ENCODE measurements at places on chromosomes 2 and 18.
A peak's percentile ranks its signal among the peaks of the same experiment; 100 is the strongest.

DNA sequence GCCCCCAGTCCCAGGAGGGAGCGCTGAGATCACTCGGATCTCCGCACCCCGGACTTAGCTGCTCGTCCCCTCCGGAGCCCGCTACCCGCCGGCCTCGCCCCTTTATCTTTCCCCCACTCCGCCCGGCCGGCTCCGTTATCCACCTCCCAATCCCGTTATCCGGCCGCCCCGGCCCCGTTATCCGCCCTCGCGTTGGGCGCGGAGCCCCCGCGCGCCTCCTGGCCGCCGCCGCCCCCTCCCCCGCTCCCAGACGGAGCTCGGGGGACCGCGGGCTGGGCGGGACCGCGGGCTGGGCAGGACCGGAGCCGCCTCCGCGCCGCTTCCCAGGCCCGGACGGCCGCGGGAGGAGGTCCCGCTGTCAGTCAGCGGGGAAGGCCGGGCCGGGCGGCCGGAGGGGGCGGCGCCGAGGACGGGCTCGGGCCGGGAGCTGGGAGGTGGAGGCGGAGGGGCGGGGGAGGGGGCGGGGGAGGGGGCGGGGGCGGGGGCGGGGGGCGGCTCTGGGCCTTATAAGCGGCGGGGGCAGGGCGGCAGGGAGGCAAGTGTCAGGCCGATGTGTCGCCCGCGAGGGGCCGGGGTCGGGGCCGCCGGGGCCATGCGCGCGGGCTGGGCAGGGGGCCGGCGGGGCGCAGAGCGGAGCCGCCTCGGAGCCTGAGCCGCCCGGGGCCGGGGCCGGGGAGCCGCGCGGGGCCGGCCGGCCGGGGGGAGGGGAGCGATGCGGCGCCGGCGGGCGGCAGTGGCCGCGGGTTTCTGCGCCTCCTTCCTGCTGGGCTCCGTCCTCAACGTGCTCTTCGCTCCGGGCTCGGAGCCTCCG lies at the start of gene PKDCC:
TSS of gene PKDCC (plus strand) at position 534 of the 811 bp plus-strand sequence. CDS start at position 713, 179 bp downstream.
- peak; percentile 4 for DNase-seq

DNA sequence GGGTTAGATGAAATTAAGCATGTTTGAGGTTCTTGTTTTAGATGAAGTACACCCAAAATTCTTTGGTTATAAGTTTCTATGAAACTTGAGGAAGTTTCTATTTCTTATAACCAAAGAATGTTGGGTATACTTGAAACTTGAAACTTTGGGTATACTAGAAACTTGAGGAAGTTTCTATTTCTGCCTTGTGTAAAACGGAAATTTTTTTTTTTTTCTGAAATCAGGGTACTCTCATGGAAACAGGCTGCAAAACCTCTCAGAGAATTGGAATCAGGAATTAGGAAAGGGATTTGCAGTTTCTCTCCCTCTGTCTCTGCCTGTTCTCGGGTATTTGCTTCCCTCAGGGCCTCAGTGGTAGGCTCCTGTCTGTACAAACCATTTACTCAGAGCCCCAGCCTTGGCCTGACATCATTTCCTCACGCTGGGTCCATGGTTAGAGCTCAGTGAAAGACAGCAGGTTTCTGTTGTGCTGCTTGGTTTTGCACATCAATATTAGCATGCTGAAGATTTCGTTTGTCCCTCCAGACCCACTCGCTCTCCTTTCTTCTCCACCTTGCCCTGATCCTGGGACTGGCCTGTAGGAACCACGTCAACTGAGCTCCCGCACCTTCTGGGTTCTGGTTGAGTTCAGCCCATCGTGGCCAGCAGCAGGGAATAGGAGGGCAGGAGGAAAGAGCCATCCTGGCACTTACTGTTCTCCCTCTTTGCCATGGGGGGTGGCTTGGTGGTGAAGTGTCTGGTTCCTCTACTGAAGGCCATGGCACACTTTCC lies 106.4 kb downstream of the POLR1A start:
- DNase-seq, result no peak

DNA sequence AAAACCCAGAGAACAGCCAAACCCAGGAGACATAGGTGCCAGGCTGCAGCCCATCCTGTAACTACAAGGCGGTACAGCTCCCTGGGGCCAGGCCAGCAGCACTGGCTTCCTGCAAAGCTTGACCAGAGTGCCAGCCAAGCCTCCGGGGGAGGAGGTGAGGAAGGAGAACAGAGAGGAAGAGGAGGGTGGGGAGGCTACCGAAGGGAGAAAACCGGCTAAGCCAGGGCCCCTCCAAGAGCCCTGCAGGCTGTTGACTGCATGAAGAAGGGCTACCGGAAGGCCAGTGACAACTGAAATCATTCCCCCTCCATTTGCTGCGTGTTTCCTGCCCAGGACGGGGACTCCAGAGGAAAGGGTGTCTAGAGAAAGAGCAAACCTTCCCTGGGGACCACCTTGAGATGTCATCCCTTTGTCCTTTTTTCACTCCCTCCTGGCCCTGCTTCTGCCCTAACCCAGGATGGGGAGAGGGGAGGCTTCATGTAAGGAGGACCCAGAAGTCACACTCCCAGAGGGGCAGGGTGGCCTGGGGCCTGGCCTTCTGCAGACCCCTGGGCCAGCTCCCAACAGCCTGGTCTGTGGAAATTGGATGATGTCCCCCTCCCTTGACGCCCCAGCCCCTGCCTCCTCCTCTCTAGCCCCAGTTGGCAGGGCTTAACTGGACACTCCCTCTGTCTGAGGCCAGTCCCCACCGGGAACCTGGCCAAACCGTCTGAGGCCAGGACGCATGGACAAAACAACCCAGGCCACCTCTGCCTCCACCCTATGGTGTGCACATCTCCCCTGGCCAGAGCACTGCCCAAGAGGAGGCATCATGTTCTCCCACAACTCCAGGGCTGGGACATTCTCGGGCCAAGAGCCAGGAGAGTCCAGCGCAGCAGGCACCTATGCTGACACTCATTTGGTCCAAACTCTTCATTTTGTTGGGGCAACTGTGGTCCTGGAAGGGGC lies 207.8 kb downstream of the CYP26B1 start:
- no peak for DNase-seq

DNA sequence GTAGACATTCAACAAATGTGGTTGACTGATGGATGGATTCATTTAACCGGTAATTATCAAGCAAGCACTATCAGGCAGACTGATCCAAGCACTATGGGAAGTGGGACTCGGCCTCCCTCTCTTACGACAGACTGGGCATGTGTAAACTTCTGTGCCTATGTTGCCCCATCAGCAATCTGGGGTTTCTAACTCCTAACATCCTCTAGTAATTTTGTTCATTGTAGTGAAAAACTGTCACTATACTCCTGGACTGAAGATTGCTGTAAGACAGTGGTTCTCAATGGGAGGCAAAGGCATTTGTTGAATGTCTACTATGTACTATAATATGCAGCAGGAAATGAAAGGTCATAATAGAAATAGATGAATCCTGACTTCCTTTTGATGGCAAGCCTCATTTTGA lies 51.2 kb upstream of the CREB1 start:
- DNase-seq, result no peak

DNA sequence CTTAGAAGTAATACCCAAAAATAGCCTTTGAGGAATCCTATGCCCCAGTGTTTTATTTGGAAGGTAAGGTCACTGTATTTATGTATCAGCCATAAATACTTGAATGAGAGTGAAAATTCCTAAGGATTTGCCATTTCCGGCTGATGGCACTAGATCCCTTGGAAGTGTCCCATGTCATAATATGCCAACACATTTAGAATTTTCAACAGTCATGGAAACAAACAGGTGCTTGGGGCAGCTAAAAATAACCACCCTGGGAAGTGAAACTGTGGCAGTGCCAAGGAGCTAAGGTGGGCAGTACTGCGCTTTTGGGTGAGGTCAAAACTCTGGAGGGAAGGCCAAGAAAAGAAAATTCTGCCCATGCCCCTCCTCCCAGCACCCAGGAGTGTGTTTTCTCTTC lies 80.2 kb downstream of the TCF7L1 start:
- DNase-seq, result no peak

- DNase-seq, result no peak
Measured at GRCh38 chr2:27721335-27721734, 50.2 kb upstream of the MRPL33 start.

- DNase-seq, result no peak
Measured at GRCh38 chr18:44231936-44232335, 448.8 kb upstream of the SETBP1 start.

- no peak for DNase-seq
Measured at GRCh38 chr2:237576974-237577373, 10.6 kb downstream of the PRLH start.

DNA sequence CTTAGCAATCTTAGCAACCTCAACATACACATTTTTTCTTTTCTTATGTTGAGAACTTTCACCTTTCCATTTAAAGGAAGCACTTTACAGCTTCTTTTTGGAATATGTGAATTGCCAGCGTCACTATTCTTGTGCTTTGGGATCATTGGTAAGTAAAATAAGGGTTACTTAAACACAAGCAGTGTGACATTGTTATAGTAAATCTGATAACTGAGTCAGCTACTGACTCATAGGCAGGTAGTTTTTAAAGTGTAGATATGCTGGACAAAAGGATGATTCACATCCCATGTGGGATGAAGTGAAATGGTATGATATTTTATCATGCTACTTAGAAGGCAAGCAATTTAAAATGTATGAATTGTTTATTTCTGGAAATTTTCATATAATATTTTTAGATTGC lies 637.2 kb downstream of the DCDC2C start:
- no peak for DNase-seq

GRCh38 chr2:11141319-11141718 lies 13.9 kb upstream of the SLC66A3 start:
- no peak for DNase-seq

DNA sequence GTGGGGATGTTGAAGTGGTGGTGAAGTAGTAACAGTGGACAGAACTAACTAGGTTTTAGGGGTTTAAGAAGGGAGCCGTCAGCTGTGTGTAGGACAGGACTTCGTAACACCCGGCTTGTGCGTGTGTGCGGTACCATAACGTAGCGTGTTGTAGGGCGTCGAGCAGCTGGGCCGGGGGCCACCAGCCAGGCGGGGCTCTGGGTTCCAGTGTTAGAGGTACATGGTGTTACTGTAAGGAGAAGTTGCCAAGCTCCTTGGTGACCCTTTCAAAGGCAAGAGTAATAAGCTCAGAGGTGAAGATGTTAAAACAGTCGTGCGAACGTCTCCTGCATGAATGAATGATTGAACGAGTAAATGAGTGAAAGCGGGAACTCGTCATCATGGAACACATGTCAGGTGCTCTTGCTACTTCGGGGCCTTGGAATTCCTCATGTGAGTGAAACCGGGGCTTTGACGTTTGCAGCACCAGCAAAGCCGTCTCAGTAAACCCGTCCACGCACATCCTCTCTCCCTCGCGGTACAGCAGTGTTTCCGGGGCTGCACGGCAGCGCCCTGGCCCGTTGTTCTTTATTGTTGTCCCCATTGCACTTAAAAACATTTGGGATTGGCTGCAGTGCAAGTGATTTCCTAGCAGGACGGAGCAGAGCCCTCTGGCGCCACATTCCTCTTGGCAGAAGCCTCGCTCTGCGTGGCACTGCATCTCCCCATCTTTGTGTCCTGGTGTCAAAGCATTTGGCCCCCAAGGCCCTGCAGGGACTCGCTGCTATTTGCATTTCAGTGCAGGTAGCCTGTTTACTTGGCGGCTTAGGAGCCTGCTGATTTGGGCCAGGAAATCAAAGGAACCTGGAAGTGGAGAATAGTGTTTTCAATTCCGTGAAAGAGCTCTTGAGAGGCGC lies 115.0 kb downstream of the GBX2 start:
- no peak for DNase-seq

GRCh38 chr18:28284132-28284531 lies 107.2 kb upstream of the CDH2 start:
- DNase-seq, result no peak

- DNase-seq, result no peak
Measured at GRCh38 chr2:127208313-127208712, 11.8 kb downstream of the CYP27C1 start.

- no peak for DNase-seq
Measured at GRCh38 chr2:152411154-152411553, 76.2 kb downstream of the FMNL2 start.

DNA sequence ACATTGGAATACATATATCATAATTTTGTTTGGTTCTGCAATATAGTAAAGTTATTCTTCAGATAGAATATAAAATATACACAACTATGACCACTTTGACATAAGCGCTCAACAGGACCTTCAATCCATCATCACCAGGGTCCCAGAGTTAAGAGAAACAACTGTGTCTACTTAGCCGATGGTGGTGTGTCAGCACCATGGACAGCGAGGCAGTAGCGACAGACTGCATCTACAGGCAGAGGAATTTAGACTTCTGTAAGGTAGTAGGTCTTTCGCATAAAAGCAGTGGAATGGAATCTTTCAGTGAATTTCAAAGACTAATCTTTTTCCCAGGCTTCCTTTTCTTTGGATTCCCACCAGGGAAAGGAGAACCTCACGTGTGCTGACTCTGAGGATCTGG lies 20.5 kb upstream of the LRPPRC start:
- DNase-seq, result no peak

- no peak for DNase-seq
Measured at GRCh38 chr2:37877457-37878315, 47.4 kb upstream of the RMDN2 start.

GRCh38 chr18:10455726-10456453 lies 1.5 kb downstream of the APCDD1 start:
- DNase-seq, result no peak

GRCh38 chr18:25727281-25727985 lies 363.0 kb downstream of the SS18 start:
- no peak for DNase-seq

DNA sequence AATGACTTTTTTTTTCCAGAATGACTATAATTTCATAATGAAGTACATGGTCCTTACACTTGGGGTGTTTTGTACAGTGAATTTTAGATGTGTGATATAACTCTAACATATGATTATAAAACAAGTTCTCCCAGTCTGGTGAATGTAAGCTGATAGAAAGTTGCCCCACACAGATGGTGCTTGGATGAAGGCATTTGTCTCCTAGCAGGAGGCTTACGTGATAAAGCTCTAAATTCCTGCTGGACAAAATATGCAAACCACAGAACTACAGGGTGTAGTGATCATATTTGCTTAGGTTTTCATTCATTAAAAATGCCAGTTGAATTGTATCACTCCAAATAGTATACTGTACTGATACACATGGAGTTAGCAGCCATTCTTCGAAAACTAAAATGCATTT lies 85.5 kb downstream of the DSC3 start:
- DNase-seq, result no peak

DNA sequence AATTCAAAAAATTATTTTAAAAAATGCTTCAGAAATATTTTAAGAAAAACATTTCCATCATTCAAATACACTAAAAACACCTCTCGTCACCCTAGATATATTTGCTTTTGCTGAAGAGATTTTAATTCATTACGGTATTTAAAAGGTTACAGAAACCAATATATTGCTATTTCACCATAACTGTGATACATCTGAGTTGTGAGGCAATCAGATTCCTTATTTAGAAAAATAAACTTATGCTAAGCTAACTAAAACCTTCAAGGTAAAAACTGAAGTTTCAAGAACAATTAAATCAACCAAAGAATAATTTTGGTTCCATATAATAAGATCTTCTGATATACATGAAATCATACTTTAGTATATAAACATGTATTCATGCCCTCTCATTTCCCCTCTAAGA lies 32.8 kb downstream of the PELI1 start:
- no peak for DNase-seq

GRCh38 chr2:235917506-235917905 lies 250.7 kb downstream of the GBX2 start:
- DNase-seq, result no peak

Measured in activated naive CD4-positive, alpha-beta T cell (primary cell).